ENCODE measurements at places on chromosomes 4 and X. TPM values are rescaled to one million over a fixed set of nuclear protein-coding genes. Genes with fewer than 3 reads are reported as not detected.

UGT2B15 gene
- total RNA-seq = not detected

MGARP gene
- 35.0 TPM for total RNA-seq

DNA sequence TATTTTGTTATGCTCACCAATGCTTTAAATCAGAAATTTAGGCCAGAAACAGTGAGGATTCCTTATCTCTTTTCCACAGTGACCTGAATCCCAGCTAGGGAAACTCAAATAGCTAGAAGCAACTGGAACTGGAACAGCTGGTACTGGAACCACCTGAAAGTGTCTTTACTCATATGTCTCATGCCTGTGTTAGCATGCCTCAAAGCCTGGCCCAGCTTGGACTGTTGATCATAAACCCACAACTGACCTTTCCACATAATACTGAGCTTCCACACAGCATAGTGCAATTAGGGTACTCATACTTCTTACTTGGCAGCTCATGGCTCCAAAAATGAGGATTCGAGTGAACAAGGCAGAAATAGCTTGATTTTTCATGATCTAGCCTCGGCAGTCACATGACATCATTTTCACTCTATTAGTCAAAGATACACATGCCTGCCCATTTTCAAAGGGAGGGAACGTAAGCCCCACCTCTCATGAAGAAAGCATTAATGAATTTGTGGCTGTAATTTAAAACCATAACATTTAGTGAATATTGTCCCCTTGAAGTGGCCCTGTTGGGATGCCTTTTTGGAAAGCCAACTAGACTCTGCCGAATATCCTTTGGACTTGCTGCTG is 80.8 kb upstream of the ACSL1 start:
- H3K4me1 ChIP-seq = no peaks in the 10 kb centered on the region
- no peak overlapping the region for H3K27ac ChIP-seq
- H3K36me3 ChIP-seq = no peaks in the 10 kb centered on the region
- DNase-seq = no peak

DNA sequence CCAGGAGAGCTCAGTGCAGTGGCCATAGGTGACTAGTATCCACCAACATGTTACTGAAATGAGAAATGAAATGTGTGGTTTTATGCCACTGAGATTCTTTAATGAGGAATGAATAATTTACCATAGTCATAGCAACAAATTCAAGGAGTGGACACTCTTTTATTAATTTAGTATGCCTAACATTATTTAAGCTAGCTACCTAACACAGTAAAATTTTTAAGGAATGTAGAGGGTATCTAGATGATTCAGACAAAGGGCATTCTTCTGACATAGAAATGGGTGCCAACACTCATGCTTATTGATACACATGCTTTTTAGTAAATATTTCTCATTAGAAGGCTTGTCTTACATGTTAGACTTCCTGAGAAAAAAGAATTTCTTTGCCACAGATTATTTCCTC is 33.3 kb upstream of the SULT1B1 start:
- H3K4me3 ChIP-seq = no peak overlapping the region
- H3K27ac ChIP-seq = no peak overlapping the region
- H3K36me3 ChIP-seq = no peaks in the 10 kb centered on the region
- no peak for DNase-seq
- no peaks in the 10 kb centered on the region for H3K4me1 ChIP-seq

DNA sequence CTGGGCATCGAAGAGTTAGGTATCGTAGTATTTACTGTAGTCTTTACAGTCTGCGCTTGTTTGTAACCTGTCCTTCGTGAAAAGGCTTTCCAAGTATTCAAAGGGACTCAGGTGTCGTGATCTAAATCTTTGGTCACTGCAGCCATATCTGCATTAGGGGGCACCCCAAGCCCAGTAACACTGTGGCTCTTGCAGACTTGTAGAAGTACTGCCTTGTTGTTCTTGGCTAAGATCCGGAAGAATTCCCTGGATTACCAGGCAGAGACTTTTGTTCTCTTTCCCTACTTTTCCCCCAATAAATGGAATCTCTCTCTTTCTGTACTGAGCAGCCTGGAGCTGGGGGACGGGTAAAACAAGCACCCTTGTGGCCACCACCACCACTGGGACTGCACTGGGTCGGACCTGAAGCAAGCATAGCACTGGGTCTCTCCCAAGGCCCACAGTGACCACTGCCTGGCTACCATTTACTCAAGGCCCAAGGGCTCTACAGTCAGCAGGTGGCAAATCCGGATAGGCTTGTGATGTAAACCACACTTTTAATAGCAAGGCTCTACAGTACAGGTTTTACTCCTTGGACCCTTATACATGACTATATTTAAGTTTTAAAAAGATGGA is 12.0 kb downstream of the CXorf58 start:
- no peak for DNase-seq
- no peaks in the 10 kb centered on the region for H3K36me3 ChIP-seq
- H3K4me1 ChIP-seq = no peaks in the 10 kb centered on the region
- H3K27me3 ChIP-seq = no peaks in the 10 kb centered on the region
- H3K4me3 ChIP-seq = no peak overlapping the region
- H3K27ac ChIP-seq = no peak overlapping the region

DNA sequence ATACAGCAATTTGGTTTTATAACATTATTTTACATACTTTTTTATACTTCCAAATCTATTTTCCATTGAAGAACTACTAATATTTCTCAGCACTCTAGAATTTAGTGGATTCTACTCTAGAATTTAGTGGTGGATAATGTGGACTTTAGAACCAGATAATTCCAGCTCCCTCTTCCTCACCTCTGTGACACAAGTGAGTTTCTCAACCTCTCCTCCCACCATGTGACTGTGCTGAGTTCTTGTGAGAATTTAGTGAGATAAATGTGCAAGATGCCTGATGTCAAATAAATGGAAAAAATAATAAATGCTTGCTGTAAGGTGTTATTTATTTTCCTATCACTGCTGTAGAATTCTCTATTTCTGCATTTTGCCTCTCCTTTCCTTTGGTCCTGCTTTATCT is 107.3 kb downstream of the CPEB2 start:
- no peaks in the 10 kb centered on the region for H3K36me3 ChIP-seq
- no peak overlapping the region for H3K27ac ChIP-seq
- H3K27me3 ChIP-seq = no peaks in the 10 kb centered on the region

GLRA3 gene
- total RNA-seq = not detected

GRCh38 chr4:4417886-4418285 is 31.0 kb downstream of the NSG1 start:
- no peaks in the 10 kb centered on the region for H3K4me1 ChIP-seq
- H3K36me3 ChIP-seq = peaks cover 38% of the 10 kb centered on the region
- no peak for DNase-seq
- no peak overlapping the region for H3K4me3 ChIP-seq
- no peak overlapping the region for H3K27ac ChIP-seq
- no peaks in the 10 kb centered on the region for H3K27me3 ChIP-seq

- no peak overlapping the region for H3K27ac ChIP-seq
- DNase-seq = peak; percentile 18
- no peaks in the 10 kb centered on the region for H3K36me3 ChIP-seq
- H3K4me3 ChIP-seq = no peak overlapping the region
Observed at GRCh38 chr4:83490876-83491450, 6.1 kb upstream of the ABRAXAS1 start.

GRCh38 chrX:121579016-121579760 is 531.8 kb downstream of the GLUD2 start:
- no peak for DNase-seq
- no peaks in the 10 kb centered on the region for H3K36me3 ChIP-seq
- H3K27ac ChIP-seq = no peak overlapping the region
- no peaks in the 10 kb centered on the region for H3K27me3 ChIP-seq
- no peaks in the 10 kb centered on the region for H3K4me1 ChIP-seq

- DNase-seq = no peak
- no peaks in the 10 kb centered on the region for H3K27me3 ChIP-seq
- no peak overlapping the region for H3K27ac ChIP-seq
- no peaks in the 10 kb centered on the region for H3K4me1 ChIP-seq
- no peak overlapping the region for H3K4me3 ChIP-seq
Observed at GRCh38 chr4:143554728-143555597, 41.5 kb downstream of the SMARCA5 start.

DNA sequence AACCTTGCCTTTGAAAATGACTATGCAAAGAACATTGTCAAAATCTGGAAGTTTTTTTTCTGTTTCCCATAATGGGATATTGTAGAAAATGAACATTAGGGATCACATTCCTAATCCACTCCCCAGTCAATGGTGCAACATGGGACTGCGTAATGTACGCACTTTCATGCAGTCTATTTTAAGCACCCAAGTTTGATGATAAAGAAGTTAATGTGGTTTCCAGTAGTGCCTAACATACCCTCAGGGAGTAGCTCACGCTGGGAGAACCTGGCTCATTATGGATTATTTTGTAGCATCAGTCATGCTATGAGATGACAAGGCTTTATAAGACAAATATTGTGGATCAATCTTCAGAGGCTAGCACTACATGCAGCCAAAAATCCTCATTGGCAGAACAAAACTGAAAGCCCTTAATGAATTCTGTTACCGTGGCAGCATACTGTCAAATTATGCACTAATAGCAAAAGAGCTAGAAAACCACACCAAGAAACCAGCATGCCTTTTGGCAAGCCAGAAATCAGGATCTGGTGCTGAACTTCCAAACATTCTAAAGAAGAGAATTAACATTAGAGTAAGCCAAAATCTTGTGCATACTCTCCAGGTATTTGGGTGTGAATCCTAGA is 1392.8 kb upstream of the TENM3 start:
- H3K36me3 ChIP-seq = no peaks in the 10 kb centered on the region

- H3K27ac ChIP-seq = peak overlapping the region; percentile 97
- H3K27me3 ChIP-seq = no peaks in the 10 kb centered on the region
- no peak overlapping the region for H3K4me3 ChIP-seq
- DNase-seq = no peak
Observed at GRCh38 chr4:119834906-119835612, 206.5 kb upstream of the PDE5A start.

HOPX gene
- total RNA-seq = 1.3 TPM
